ENCODE measurements at places on chromosomes 6 and 20.

DNA sequence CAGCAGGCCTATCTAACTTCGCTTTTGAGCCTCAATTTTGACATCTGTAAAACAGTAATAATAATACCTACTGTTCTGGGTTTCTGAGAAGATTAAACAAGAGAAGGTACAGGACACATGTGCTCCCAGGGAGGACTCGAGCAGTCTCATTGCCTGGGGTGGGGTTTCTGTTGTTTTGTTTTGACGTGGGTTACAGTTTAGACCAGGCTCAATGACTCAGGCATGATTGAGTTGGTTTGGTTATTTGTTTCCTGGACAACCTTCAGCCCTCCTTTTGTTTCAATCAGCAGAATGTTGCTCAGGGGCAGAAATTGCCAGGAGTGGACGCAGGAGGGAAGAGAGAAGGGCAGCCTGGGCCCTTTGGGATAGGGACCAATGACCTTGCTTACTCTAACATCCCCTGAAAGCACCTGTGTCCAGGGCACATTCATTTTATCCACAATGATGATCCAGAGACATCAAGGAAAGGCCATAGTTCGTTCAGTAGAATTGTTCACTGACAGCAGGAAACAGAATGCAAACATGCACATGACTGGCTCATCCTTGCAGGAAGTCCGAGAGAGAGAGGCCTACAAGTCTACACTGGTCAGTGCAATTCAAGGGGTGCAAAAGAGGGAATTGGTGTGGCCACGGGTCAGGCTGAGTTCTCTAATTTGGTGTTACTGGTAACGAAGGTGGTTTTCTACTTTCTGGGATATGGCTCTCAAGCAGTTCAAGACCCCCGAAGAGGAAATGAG, 74.5 kb upstream of the MRPS10 start:
- peak; percentile 89 for DNase-seq

DNA sequence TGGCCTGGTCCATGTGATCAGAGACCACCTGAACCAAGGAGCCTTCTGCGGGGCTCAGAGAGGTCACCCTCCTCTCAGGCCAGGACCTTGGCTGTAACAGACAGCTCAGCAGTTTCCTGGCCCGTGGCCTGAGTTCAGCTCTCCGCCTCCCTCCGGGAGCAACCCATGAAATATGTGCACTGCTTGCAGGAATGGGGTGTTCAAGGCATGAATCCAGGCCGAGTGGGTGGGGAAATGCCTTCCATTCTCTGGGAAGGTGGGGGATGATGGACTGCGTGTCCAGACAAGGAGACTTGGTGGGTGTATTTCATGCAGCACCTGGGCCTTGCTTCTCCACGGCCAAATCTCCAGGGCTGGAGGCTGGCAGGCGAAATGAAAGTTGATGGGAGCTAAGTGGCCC, 46.0 kb downstream of the SIRPA start:
- peak; percentile 78 for DNase-seq

DNA sequence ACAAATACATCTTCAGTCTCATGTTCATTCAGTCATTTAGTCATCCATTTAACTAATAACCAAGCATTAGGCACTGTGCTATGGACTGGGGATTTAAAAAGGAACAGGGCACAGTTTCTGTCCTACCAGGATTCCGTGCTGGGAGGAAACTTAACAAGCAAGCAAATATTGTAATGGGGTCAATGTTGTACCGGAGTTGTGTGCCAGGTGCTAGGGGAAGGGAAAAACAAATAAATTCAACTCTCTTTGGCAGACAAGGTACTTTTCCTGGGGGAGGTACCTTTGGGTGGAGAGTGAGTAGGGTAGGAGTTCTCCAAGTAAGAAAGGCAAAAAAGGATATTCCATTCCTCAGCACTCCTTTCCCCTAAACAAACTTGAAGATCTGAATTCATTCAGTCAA, 90.3 kb downstream of the OLIG3 start:
- DNase-seq: no peak

DNA sequence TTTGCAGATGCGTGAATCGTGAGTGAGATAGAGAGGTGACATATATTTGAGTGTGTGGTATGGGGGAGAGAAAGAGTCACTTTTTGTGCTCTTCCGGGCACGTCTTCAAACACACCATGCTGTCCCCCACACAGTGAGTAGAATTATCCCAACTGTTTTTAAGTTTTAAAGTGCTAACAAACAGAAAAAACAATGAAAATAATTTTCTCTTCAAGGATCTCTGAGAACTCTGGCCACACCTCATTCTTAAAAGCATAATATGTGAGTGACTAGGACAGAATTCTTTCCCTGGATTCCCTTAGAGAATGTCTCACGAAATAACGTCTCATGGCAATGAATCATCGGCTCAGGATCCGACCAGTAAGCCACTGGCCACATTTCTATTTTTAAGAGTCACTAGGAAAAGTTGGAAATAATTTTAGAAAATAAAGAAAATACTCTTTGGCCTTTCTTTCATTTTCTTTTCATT, 235.7 kb upstream of the ZNF217 start:
- peak; percentile 99 for DNase-seq

DNA sequence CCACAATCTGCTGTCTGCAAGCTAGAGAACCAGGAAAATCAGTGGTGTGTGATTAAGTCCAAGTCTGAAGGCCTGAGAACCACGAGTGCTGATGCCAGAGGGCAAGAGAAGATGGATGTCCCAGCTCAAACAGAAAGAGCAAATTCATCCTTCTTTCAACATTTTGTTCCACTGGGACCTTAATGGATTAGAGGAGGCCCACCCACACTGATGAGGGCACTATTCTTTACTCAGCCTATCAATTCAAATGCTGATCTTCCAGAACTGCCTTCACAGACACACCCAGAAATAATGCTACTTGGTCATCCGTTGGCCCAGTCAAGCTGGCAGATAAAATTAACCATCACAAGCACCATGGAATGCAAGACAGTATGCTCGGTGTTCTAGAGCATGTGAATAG, 226.6 kb upstream of the SASH1 start:
- no peak for DNase-seq

GRCh38 chr20:63133481-63134091, 82.3 kb downstream of the YTHDF1 start:
- no peak for DNase-seq
